ENCODE measurements at places on chromosomes 6 and 20.

DNA sequence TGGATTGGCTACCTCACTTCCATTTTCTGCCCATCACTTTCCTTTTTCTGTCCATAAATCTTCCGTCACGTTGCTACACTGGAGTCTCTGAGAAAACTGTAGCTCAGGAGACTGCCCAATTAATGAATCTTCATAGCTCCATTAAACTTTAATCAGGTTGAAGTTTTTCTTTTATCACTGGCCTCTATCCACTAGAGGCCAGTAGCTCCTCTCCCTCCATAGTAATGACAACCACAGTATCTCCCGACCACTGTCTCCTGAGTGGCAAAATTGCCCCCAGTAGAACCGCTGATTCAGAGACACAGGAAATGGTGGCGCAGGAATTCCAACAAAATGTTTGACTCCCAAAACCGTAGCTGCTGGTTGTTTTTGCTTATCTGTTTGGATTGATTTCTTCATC lies 18.4 kb upstream of the DOK5 start:
- no peak for DNase-seq

DNA sequence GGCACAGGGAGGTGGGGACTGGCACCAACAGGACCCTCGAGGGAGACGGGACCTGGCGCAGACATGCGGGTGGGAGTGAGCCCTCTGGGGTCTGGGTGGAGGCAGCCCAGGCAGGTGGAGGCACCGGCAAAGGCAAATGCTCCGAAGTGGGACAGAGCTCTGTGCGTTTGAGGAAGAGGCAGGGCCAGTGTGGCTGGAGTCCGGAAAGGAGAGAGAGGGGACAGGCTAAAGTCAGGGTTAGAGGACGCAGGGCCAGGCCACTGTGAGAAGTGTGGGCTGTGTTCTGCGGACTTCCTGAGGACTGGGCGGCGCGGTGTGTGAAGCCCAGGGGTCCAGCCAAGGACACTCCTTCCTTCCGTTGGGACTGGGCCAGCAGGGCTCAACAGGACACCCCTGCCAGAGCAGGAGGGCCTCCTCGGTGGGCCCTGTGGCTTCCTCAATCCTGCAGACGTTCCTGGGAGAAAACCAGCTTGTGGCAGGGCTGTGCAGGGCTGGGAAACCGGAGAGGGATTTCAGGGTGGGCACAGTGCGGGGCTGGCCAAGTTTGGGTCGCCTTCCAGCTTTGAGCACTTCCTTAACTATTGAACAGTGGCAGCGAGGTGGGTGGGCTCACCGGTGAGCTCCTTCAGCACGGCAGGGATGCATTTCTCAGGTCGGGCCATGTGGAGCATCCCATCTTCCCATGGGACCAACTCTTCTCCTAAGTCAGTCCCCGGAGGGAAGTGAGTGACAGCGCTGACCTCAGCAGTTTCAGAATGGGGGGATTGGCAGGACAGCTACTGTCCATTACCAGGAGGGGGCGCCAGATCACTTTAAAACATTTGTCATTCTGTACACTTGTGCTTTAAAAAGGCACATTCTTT lies 22.5 kb downstream of the MOCS3 start:
- peak; percentile 84 for DNase-seq

DNA sequence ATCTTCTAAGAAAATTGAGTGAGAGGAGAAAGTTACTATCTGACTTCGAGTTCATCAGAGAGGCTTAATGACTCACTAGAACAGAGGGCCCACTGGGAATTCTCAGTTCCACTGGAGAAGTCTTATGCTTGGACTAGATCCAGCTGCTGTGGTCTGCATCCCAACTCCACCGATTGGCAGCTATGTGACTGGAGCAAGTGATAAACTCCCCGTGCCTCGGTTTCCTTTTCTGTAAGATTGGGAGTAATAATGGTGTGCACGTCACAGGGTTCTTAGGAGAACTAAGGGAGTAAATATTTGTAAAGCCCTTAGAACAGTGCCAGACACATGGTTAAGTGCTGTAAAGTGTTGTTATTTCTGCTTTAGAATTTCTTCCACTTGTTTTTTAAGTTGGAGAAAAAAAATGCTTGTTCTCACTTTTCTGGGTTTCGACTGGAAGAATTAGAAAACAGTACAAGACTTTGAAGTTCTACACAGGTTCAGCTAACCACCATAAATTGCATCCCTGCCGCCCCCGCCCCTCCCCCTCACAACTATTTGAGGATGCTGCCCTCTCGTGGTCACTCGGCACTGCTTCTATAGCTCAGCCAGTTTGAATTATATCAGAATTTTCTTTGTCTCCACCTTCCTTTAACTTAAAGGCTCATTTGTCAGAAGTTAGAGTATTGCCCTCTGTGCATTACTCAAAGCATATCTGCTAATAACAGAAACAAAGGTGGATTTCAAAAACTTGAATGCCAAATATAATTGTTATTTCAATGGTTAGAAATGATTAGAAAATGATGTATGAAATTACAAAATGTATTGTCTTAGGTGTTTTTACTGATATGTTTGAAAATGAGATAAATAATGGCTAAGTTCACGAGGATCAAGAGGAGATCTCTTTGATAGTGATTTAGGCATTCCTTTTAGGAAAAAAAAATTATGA lies 95.0 kb upstream of the IFNGR1 start:
- peak; percentile 83 for DNase-seq

DNA sequence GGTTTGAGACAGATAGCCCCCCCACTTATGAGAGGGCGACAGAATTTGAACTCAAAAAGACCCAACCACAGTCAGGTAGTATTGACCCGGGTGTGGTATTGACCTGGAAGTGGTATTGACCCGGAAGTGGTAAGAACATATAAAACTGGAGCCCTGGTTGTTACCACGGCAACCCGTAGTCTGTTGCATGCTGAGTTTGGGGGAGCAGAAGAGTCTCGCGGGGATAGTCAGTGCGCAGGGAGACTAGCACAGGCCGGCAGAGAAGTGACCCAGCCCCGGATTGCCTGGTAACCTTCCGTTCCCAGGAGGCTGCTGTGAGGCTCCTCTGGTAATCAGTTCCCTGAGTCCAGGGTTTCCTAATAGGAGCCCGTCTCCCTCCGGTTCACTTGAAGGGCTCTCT lies 96.2 kb downstream of the SNX5 start:
- DNase-seq, result no peak

DNA sequence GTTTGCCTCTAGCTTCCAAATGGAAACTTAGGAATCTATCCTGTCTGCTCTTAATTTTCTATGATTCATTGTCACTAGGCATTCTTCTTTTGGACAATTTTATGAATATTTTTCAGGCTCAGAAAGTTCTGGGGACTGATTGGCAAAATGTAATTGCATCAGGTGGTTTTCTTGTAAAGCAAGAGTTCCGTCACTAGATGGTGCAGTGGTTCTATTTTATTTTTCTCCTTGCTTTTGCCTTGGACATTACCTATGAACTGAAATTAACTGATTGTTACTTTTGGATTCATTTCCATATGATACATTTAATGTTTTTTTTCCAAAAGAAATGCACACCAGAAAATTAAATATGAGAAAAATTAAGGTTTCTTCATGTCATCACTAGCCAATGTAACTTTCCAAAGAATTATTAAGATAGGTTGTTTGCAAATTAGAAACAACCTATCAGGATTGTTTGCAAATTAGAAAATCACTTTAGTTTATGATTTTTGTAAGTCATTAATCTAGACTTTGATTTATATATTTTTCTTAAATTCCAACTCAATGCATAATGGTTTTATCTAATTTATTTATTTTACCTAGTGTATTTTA lies 48.0 kb downstream of the TMEM170B start:
- DNase-seq, result no peak

DNA sequence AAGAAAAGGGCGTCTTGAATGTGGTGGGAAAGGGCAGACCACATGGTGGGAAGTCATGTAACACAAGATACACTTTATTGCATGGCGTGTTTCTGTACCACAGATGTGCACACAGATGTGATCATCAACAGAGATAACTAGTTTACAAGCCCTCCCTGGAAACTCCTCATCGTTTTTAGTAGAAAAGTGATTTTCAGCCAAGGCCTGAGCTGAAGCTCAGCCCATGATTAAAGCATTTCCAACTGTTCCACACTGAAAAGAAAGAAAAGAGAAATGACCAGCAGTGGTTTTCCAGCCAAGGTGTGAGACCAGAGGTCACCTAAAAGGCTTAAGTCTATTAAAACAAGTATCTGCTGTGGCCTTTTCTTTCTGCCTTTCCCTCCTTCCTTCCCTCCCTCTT lies 463.9 kb upstream of the JAG1 start:
- DNase-seq, result no peak

DNA sequence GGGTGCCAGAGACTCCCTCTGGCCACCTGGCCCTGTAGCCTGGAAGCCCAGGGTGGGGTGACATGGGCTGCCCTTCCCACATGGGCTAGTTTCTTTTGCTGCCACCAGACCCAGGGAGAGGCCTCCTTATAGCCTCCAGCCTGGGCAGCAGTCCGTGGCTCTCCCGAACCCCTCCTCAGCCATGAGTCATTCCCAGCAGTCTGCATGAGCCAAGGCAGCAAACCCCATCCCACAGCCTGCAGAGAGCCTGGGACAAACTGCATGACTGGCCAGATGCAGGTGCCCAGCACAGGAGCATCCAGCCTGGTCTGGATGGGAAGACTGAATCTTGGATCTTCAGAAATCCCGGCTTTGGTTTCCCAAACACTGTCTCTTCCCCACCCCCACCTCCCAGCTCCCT lies 75.7 kb downstream of the MRPL14 start:
- DNase-seq, result no peak

GRCh38 chr6:163728442-163729126 lies 314.1 kb downstream of the QKI start:
- DNase-seq, result peak; percentile 38

DNA sequence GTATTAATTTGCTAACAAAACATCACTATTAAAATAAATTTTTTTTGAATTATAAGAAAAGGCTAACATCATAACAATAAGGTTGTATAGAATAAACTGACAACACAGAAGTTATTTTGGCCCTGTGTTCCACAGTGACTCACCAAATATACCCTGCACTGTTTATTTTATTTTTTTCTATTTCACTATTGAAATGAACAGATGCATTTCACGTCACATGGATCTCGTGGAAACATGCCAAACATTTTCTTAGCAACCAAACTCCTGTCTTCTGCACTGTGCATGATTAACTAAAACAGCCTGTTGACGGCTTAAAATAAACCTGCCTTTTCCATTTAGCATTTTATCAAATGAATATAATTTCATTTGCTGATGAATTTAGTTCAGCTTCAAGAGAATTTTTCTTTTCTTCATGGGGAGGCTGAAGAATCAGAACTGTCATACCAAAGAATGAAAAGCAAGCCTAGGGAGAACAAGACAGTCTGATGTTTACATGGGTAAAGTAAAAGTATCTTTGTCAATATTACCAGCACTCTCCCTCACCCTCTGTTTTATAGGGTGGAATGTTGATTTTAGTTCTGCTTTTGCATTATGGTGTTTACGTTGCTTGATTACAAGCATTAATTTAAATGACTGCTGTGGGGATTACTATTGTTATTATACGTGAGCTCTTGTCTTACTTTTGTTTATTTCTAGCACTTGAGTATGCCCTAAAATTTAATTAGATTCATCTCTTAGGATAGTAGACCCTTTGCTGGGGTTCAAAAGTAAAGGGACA lies 115.3 kb downstream of the LCA5 start:
- no peak for DNase-seq

- no peak for DNase-seq
These were observed 57.3 kb upstream of the CNKSR3 start for GRCh38 chr6:154567695-154568220.

DNA sequence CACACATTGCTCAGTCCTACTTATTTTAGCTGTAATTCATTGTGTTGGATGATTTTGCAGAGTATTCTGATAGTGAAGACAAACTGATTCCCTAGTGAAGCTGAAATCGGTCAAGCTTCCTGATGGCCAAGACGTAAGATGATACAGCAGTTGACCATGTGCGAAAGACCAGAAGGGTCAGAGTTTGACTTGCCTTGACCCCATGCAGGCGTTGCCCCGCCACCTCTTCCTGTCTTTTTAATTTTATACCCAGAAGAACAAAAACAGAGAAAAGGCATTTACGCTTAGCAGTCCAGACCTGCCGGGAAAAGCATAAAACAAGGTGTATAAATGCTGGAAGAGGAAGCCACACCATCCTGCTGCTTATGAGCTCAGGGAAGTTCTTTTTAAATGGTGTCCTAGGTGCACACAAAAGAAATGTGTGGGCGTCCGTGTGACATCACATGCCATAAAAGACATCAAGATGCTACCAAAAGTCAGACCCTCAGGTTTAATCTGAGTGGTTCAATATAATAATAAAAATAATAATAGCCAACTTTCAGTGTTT lies 32.2 kb downstream of the TSHZ2 start:
- no peak for DNase-seq

- no peak for DNase-seq
These were observed 68.2 kb downstream of the PRDM1 start for GRCh38 chr6:106154326-106154725.

- DNase-seq, result no peak
These were observed 44.5 kb upstream of the BMP6 start for GRCh38 chr6:7681449-7681848.
